Peyer's patch (tissue), 4 donors: ENCODE measurements at places on chromosomes 1 and 21.

DNA sequence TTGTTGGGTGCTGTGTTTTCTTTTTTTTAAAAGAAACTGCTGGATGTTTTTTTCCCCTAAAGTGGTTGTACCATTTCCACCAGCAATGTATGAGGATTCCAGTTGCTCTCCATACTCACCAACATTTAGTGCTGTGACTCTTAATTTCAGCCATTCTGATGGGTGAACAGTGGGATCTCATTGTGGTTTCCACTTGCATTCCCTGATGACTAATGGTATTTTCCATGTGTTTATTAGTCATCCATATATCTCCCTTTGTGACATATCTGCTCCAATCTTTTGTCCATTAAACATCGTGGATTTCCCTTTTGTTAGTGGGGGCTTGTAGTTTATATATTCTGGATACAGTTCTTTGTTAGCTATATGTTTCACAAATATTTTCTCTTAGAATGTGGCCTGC, 206.0 kb downstream of the CAMTA1 start:
- DNase-seq, result no peak

DNA sequence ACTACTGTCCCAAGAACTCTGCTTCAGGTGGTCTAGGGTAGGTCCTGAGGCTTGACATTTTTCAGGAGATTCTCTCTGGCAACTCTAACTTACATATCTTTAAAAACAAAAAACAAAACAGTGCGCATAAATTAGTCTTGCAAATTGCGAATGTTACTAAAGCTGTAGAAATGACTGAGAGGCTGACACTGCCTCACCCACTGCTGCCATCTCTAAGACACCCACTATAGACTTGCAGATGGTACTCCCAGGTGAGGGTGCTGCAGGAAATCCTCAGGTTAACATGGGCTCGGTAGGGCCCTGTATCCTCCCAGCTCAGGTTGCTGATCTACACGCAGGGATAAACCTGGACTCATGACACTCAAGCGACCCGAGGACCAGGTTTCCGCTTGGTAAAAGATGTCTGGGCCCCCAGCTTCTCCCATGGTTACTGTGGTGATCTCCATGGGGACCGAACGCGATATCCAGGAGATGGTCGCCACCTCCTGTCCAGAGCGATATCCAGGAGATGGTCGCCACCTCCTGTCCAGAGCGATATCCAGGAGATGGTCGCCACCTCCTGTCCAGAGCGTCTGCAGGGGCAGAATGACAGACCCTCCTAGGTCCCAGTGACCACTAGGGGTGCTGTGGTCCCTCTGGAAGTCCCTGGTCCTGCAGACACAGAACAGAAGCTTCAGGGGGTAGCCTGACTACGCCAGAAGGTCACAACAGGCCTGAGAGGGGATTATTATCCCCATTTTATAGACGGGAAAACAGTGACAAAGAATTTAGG, 16.2 kb upstream of the LY9 start:
- no peak for DNase-seq

- peak; percentile 57 for DNase-seq
These were observed 175.7 kb downstream of the VPS13D start for GRCh38 chr1:12405325-12406210.

- peak; percentile 11 for DNase-seq
These were observed 25.1 kb downstream of the COL6A2 start for GRCh38 chr21:46122758-46123683.

DNA sequence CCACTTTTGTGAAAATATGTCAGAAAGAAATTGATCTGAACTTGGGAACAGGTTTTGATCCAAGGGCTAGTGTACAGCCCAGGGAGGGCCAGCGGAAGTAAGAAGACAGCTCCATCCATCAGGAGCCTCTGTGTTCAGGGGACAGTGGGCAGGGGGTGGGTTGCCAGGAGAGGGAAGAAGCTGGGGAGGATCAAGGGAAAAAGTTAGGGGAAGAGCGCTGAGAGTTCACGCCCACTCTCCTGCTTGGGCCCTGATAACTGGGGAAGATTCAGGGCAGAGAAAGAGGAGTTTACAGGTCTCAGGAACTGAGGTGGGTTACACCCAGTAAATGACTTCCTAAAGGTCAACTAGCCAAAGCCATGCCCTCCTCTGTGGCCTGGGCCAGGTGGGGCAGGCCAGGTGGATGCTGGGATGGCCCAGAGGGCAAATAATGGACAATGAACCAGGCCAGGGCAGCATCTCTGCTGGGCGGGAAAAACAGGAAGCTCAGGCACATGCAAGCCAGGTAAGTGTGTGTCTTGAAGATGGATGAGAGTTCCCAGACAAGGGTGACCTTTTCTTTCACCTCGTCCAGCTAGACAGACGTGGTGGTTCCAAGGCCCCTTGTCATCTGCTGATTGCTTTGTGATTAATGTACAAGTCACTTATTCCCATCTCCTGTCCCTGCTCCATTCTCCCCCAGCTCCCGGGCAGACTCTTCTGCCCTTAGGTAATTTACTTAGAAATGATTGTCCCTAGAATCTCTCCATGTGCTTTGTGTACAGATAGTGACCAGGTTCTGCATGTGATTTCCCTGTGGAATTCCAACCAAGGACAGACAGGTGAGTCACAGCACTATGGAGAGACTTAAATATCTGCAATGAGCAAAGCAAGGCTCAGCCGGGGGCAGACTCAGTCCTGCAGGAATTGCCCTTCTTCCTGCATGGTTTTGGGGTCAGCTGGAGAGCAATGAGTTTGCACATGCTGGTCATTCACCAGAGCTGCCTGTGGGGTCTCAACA, 57.0 kb downstream of the MDM4 start:
- no peak for DNase-seq

DNA sequence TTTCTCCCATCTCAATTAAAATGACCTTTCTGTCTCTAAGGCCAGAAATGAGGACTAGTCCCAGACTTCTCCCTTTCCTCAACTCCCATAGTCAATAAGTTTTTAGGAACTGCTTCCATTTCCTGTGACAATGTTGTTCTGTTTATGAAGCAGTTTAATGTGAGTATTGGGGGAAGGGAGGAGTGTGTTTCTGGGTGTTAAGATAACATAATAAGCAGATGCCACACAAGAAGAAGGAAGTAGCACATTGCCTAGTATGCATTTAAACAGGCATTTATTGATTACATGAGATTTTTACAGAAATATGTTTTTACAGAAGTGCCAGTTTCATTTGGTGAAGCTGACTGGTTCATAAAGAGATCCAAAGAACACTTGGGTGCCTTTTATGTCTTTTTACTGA, 65.6 kb upstream of the TNR start:
- DNase-seq, result no peak

GRCh38 chr1:184986250-184986649, 11.9 kb upstream of the NIBAN1 start:
- no peak for DNase-seq

DNA sequence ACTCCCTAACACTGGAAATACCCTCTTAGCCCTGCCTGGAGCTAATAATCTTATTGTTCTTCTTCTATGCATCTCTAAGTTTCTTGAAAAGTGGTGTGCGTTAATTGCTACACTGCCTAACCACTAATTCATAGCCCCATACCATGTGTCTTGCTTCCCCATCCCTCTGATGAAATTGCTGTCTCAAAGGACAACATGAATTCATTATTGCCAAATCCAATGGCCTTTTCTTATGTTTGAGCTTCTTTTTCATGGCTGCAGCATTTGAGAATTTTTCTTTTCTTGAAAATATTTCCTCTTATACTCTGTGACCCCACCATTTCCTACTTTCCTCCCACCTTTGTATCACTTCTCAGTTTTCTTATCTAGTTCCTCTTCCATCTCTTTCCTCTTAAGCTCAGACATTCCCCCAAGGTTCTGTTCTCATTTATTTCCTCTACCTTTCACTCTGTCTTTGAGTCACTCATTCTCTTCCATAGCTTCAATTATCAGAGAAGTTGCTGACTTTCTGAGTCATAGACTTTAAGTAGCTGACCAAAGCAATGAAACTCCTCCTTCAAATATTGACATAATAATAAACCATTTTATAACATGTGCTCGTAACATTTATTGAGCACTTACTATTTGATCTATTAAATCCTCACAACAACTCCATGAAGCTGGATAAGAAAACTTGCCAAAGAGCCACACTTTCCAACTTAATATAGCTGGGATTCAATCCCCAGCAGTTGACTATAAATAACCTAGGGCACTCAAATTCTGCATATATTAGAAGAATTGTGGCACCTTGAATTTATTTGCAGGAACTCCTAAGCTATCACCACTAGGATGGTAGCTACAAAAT, 35.5 kb upstream of the ATP6V1G3 start:
- DNase-seq, result no peak

GRCh38 chr1:157194731-157195520, 56.7 kb upstream of the ETV3 start:
- DNase-seq, result no peak

DNA sequence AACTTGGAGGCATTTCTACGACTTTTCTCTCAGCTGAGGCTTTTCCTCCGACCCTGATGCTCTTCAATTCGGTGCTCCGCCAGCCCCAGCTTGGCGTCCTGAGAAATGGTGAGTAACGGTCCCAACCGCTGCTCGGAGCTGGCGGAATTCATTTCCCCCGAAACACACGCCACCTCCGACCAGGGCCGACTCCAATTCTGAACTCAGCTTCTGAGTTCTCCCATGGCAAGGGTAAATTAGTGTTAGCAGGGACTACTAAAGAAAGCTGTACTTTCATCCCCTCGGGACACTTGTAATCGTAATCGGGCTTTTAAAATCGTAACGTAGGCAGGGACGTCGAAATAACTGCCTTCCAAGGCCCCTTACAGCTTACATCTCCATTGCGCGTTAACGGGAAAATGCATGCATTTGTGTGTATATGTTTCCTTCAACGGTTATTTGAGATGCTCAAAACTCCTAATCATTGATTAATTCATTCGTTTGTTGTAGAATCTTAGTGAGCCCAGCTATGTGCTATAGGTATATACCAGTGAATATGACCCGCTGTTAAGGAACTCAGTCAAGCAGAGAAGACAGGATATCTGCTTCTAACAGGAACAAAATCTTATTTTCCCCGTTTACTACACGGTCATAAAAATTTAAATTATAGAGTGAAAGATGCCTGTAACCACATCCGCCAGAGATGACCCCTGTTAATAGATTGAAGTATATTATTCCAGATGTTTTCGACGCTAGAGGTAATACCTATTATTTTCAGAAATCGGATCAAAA, 472 bp downstream of the DTL start:
- DNase-seq, result no peak

DNA sequence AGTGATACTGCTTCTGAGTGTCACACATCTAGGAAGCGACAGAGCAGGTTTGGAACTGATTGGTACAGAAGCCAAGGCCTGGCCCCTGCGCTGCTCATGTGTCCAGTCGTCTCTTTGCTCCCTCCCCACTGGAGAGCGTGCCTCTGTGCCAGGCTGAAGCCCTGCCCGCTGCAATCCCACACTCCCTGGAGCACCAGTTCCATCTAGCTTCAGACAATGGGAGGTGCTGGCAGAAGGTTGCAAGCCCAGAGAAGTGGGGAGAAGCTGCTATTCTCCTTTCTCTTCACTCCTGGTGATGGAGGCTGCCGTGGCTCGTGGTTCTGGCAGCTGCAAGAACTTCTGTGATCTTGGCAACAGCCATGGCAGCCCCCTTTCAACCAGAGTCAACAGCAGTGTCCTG, 250.9 kb downstream of the MATN1 start:
- DNase-seq, result peak; percentile 24

DNA sequence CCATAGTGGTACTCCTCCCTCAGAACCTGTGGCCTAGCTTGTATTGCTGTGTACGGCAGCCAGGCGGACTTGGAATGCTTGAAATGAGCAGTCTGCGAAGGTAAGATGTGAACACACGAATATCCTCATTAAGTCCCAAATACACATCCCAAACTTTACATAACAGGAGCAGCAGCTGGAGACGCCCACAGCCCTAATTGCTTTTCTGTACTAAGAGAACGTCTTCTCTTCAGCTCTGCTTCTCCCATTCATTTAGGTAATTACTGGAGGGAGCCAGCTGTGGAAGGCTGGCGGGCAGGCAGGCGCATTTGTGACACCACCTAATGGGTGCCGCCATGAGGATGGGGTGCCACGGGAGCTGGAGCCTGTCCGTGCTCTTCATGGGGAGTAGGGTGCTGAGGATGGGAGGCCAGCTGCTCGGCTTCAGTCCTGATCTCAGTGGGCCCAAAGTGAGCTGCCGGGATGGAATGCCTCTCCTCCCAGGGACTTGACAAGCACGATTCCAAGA, 66.6 kb upstream of the POU3F1 start:
- peak; percentile 32 for DNase-seq

DNA sequence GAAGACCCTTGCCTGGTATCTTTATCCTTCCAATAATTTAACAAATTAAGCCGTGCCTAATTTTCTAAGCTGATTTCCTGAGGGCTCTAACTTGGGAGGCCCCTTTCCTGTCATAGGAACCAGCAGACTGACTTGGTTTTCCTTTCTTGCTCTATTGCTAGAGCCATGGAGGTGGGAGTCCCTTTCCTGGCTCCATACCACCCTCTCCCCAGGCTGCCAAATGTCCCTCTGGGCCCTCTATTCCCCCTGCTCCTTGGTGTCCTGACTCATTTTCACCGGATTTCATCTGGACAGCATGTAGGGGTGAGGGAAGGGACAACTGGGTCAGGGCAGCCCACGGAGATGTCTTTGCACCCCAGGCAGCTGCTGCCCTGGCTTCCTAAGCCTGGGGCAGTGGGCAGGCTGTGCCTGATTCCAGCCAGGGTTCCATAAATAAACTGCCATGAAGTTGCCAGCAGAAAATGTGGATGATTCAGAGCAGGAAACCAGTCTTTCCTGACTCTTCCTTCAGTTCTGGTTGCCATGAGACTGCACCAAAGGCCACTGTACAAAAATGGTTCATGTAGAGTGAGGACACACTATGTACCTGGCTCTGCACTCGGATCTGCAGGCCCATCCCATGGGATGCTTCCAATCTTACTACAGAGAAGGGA, 38.0 kb upstream of the SERBP1 start:
- no peak for DNase-seq

- no peak for DNase-seq
These were observed 152.0 kb upstream of the HMCN1 start for GRCh38 chr1:185581961-185582725.

GRCh38 chr1:92326681-92327080, 27.8 kb downstream of the RPAP2 start:
- DNase-seq, result no peak

- DNase-seq, result no peak
These were observed 27.2 kb downstream of the NIPAL3 start for GRCh38 chr1:24442764-24443163.

DNA sequence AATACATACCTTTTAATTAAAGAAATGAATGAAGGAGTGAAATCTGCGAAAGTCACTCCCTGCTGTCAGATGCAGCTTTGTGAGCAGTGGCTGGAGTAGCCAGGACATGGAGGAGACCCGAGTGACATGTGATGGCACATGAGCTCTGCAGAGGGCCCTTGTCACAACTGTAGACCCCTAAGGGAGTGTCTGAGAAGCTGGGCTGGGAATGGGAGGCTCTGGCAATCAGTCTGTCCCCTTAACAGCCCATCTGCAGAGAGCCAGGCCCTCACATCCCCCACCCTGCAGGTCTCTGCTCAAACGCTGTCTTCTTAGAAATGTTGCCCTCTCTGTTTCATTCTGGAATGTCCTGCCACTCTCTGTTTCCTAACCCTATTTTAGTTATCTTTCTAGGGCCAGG, 124.3 kb downstream of the HMGB4 start:
- DNase-seq, result no peak

DNA sequence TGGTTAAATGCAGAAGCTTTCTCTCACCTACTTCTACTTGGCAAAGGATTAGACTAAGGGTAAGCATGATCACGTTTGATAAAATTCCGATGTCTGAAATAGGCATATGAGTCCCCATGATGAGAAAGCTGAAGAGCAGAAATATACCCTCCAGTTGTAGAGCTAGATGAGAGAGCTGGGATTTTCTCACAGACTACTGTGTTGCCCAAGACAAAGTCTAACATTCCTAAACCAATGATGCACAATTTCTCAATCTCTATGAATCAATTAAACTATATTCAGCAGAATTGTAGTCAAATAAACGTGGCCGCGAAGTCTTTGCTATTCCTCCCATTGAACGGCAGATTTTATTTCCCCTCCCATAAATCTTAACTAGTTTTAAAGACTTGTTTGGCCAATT, 699.2 kb downstream of the KCNT2 start:
- DNase-seq, result no peak
